Renal cortex interstitium (tissue), 15 donors: ENCODE measurements at places on chromosomes 7 and 10. TPM values are rescaled to one million over a fixed set of nuclear protein-coding genes. Genes with fewer than 3 reads are reported as not detected.

DNA sequence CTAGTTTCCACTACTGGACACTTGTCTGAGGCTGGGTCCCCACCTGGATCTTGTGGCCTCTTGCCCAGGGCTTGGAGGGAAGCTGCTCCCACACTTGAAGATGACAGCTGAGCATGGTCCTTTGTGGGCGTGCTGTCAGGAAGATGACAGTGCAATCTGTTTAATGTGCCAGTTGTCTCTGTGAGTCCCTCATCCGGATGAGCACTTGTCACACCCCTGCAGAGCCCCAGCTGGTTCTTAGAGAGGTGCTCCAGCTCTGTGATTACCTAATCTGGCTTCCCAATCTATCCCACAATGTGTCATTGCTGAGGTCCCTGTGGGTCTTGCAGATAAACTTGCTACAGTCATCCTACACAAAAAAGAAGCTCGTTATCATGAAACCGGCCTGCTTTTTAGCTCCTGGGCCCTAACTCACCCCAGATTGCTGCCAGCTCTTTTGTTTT lies 34.8 kb upstream of the CCSER2 start:
- no peak for DNase-seq

GRCh38 chr7:38855386-38855785 lies 53.6 kb downstream of the VPS41 start:
- no peak for DNase-seq

GRCh38 chr10:43254881-43255633 lies 11.8 kb downstream of the RASGEF1A start:
- no peak for DNase-seq

CDHR1 gene
- 0.73 TPM for polyA plus RNA-seq
